Activated CD8-positive, alpha-beta memory T cell treated with anti-CD3 and anti-CD28 coated beads for 24 hours (primary cell): ENCODE measurements at places on chromosomes 4 and X.

DNA sequence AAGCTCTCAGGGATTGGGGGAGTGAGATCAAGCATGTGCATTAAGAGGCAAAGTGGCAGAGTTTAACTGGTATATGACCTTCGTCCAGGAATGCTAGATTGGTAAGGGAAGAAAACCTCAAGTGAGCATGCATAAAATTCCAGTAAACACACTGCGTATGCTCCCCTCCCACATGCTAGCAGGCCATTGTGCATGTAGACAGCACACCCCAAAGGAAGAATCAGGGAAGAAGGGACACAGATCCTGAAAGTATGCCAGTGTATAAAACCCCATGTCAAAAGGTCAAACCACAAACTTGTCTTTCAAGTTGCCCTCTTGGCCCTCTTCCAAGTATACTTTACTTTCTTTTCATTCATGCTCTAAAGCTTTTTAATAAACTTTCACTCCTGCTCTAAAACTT, 405.2 kb upstream of the CNKSR2 start:
- no peak for DNase-seq

- no peak for DNase-seq
Observed at GRCh38 chr4:138967313-138967712, 48.3 kb upstream of the NOCT start.

GRCh38 chr4:71211748-71212147, 127.1 kb upstream of the SLC4A4 start:
- no peak for DNase-seq

GRCh38 chr4:49002931-49003330, 16.9 kb downstream of the CWH43 start:
- no peak for DNase-seq

- DNase-seq, result peak; percentile 71
Observed at GRCh38 chr4:105147553-105148161, 981 bp downstream of the TET2 start.

GRCh38 chr4:55503169-55503568, 43.5 kb downstream of the CLOCK start:
- no peak for DNase-seq

DNA sequence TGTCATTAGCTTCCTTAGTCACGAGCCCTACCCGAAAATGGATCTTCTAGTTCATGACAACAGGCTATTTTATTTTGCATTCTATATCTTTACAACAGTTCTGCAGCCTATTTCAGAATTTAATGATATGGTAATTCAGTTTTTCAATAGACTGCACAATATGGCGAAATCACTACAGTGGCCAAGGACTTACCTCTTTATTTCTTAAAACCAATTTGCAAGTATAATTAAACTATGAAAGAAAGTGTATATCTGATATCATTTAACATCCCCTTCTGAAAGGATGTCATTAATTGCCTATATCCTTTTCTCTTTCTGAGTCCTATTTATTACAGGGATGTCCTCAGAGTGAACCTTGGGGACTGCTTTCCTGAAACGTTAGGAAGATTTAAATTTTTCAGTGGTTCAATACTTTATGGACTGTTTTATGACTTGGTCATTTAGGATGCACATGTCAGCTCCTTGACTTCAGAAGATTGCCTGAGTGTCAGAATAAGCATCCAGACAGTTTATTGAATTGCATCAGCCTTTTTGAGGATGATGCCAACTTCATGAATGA, 190.8 kb upstream of the GEMIN8 start:
- DNase-seq, result no peak

- peak; percentile 68 for DNase-seq
Observed at GRCh38 chr4:37978248-37978924, 18.2 kb downstream of the PTTG2 start.

- DNase-seq, result no peak
Observed at GRCh38 chr4:124745985-124746801, 33.7 kb upstream of the ANKRD50 start.

DNA sequence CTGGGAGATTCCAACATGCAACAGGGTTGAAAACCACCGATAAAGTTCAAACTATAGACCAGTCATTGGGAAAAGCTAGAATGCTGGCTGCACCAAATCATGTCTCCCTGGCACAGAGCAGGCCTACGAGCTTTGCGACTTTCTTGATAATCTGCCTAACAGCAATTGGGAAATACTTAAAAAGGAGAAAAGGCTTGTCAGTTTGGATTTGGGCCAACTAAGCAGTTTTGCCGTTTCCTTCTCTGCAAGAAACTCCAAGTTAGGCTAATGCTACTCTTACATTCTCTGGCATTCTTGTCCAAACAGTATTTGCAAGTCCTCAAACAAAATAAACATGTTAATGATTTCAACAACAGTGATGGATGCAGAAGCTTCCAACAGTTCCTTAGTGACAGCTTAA, 87.9 kb downstream of the PDK3 start:
- no peak for DNase-seq
